Stimulated activated naive CD4-positive, alpha-beta T cell (primary cell): ENCODE measurements at places on chromosomes 6 and 20.

GRCh38 chr6:12111363-12111670 lies 99.2 kb downstream of the HIVEP1 start:
- no peak for DNase-seq

GRCh38 chr20:63000958-63001357 lies 5.8 kb downstream of the BHLHE23 start:
- no peak for DNase-seq

- no peak for DNase-seq
Measured at GRCh38 chr20:10798811-10799210, 125.0 kb upstream of the JAG1 start.

DNA sequence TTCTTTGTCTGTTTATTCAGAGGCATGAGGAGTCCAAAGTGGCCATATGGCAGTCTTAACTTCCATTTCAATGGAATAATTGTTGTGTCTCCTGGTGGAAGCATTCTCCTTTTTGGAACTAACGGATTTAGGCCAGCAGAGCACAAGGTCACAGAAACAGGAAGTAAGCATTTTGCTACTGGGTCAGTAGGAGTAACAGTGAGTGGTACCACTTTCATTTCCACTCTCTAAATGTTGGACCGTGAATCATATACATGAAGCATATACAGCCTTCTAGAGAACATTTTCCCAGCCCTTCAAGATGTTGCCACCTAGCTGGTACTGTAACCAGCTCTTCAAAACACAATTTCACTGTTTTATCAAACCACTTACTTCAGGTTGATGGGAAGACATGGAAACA lies 182.8 kb downstream of the EYS start:
- no peak for DNase-seq

DNA sequence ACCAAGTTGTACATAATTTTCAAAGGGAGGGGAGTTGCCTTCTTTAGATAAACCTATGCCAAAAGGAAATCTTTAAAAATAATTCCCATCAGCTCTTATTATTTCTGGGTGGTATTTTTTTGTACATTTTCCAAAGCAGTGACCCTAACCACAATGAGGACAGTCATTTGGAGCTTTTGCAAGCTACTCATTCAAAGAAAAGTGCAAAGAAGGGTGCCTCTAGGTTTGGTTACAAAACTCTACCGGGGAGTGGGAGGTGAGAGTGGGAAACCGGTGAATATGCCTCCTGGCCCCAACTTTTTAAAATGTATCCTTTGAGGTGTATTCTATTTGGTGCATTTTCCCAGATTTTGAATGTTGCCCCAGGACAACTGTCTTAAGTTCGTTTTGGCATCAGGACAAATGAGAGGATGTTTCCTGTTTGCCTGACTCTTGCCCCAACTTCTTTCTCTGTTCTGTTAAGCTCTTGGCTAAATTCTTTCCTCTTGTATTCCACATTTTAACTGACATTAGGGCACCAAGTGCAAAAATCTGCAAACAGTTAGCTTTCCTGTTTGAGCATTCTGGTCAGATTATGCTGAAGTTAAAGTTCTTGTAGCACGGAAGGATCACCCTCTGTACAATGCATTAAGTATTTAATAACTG lies 78.9 kb downstream of the SLX4IP start:
- DNase-seq, result no peak

DNA sequence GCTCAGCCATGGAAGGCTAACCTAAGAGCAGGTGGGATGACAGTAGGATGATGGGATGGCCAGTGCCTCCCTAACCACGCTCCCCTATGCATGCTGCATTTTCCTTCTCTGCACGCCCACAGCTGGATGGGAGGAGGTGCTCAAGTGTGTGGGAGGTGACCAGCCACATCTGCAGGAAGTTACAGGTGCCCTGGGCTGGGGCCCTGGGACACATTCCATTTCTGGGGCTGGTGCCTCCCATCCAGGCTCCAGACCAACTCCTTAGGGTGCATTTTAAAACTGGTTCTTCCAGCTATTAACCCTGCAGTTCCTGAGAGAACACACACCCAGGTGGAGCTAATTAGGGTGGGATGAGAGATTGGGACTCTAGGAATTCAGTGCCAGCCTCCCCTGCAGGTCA lies 135.3 kb upstream of the ARMC2 start:
- no peak for DNase-seq

- DNase-seq, result no peak
Measured at GRCh38 chr6:17994019-17994418, 6.6 kb upstream of the KIF13A start.

DNA sequence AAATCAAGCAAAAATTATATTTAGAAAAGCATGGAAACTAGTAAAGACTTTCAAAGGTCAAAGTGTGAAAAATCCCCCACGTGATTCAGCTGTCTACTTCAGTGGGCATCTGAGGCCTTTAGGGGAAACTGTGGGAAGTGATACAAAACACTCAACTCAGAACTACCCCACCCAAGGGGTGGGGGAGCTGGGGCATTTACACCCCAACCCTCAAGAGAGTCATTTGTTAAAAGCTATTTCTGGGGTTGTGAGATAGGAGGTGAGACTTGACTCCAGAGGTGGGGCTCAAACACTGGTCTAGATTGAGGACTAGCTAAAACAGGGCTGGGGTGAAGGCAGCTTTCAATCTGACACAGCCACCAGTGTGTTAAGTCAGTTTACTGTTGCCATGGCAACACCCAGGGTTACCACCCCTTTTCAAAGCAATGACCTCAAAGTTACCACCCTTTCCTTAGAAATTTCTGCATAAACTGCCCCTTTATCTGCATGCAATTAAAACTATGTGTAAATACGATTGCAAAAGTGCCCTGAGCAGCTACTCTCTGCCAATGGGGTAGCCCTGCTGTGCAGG lies 9.9 kb upstream of the GTSF1L start:
- no peak for DNase-seq

- DNase-seq, result no peak
Measured at GRCh38 chr20:16392346-16392745, 180.9 kb downstream of the KIF16B start.

DNA sequence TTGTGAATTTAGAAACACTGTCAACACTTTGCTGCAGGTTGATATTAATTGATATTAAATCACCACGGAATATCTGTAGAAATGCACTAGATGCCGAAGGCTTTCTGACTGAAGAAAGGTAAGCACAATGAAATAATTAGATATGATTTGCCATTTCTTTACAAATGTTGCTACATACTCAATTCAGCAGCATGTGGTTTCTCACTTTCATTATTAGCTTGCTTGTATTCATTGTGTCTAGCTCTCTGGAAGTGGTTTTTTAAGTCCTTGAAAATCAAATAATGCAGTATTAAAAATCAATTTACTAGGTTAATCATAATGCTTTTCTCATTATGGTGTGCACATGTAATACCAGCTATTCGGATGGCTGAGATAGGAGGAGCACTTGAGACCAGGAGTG lies 231.3 kb upstream of the MARCKS start:
- no peak for DNase-seq

GRCh38 chr20:22781869-22782268 lies 197.5 kb upstream of the FOXA2 start:
- DNase-seq, result no peak

DNA sequence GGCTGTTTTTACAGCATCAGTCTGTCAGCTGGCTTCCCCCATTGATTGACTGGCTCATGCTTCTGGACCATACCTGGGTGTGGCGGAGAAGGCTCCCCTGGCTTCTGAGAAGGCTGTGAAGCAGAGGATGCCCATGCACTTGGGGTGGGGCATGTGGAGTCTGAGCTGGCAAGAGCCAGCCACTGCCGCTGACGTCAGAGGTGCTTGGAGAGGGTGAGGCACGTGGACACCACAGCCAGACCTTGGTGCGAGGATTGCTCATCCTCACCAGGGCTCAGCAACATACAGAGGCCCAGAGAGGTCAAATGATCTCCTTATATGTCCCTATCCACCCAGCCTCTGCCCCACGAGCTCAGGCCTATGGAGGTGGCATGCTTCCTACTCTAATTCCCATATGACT lies 211.2 kb upstream of the PMEPA1 start:
- no peak for DNase-seq

GRCh38 chr6:136599329-136600011 lies 49.2 kb upstream of the MAP7 start:
- DNase-seq, result no peak
